T-cell (primary cell): ENCODE measurements at places on chromosomes 4 and X. TPM values are rescaled to one million over a fixed set of nuclear protein-coding genes. Genes with fewer than 3 reads are reported as not detected.
A peak's percentile ranks its signal among the peaks of the same experiment; 100 is the strongest.

Gene BST1
- not detected for total RNA-seq

DNA sequence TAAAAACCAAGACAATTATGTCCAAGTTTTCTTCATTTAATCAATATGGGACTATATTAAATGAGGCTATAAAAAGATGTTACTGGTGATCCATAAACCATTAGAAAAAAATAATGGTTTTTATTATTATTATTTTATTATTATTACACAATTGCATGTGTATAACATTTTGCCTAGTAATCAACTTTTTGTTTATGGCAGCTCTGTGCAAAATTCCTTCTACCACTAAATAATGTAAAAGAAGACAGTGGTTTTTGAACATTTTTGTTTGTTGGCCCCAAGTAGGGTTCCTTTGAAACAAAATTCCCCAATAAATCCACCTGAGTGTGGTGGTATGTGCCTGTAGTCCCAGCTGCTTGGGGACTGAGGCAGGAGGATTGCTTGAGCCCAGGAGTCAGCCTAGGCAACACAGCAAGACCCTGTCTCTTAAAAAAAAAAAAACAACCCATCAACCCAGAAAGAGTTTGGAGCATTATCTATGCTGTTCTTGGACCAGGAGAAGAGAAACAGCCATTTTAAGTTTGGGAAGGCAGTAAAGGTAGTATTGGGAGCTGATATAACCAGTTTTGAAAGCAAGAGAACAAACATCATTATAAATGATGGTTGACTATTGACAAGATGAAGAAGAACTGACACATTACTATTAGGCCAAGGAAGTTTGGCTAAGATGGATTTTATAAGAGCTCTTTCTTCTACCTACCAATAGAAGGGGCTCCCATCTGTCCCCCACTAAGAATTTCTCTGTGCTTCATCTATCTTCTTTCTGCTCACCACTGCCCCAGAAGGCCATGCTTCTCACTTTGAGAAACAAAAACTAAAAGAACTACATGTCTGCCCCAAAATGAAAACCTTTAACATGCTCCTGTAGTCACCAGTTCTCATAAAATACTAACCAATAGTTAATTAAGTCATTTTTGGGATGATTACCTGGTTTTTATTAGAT is 2.2 kb downstream of the TMEM156 start:
- no peaks in the 10 kb centered on the region for H3K36me3 ChIP-seq
- H3K27me3 ChIP-seq = no peaks in the 10 kb centered on the region
- H3K27ac ChIP-seq = peak overlapping the region; percentile 62
- peak overlapping the region; percentile 53 for H3K4me3 ChIP-seq
- DNase-seq = no peak

- H3K4me3 ChIP-seq = no peak overlapping the region
- H3K4me1 ChIP-seq = peaks cover 7% of the 10 kb centered on the region
- no peaks in the 10 kb centered on the region for H3K36me3 ChIP-seq
- no peak for DNase-seq
Measured at GRCh38 chr4:175998782-175999181, 66.9 kb upstream of the WDR17 start.

DNA sequence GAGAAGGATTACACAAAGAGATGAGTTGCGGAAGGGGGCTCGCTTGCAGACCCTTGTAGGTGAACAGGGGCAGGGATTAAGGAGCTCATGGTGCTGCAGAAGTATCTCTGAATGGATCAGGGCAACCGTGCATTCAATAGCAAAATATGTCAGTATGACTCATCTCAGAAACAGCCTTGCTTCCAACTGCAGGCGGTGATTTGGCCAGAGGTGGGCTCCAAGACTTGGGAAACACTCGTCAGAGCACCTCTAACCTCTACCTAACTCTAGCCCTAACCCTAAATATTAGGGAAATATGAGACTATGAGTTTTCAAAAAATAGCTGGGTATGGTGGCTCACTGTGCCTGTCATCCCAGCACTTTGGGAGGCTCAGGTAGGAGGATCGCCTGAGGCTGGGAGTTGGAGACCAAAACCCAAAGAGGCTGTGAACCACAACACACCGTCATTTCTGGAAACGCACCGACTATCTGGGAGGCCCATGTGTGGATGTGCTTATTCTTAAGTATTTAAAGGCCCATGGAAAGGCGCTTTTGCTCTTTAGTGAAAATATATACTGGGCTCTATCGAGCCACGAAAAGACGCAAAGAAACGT is 102.6 kb downstream of the DHRSX start:
- no peaks in the 10 kb centered on the region for H3K27me3 ChIP-seq
- DNase-seq = no peak
- H3K4me1 ChIP-seq = no peaks in the 10 kb centered on the region
- no peaks in the 10 kb centered on the region for H3K36me3 ChIP-seq
